Epithelial cell of esophagus (primary cell): ENCODE measurements at places on chromosomes 7 and 10.

DNA sequence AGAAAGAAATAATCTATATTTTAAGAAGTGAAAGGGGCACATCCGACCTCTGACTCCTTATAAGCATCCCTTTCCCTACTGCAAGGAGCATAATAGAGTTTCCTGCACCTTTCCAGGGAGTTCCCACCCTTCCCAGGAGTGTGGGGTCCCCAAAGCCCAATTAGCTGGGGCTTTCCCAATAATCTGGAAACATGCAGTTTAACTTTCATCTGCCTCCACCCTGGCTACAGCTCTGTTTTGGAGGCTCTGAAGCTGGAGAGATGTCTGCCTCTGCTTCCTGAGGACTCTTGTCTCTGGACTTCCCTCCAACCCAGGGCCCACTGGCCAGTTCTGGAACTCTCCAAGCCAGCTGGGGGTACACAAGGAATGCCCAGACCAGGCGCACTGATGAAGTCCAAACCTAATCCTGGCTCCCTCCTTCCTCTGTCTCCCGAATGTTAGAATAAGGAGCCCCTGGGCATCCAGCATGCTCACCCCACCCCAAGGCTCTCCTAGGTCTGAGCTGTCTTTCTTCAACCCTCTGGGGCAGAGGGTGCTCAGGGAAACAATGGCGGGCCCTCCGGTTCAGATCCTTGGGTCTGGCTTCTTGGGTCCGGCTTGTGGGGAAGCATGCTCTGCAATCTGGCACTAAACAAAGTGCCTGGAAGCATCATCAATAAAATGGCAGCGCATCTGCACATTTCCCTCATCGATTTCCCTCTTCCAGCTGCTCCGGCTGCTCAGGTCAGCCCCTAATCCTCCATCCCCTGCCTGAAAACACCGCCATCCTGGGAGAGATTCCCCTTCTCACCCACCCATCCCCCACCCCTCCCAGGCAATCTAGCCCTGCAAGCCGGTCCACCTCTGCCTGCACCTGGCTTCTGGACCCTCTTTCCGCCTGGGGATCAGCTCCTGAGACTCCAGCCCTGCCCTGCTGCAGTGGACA lies 13.3 kb downstream of the HOXA4 start:
- DNase-seq, result no peak

DNA sequence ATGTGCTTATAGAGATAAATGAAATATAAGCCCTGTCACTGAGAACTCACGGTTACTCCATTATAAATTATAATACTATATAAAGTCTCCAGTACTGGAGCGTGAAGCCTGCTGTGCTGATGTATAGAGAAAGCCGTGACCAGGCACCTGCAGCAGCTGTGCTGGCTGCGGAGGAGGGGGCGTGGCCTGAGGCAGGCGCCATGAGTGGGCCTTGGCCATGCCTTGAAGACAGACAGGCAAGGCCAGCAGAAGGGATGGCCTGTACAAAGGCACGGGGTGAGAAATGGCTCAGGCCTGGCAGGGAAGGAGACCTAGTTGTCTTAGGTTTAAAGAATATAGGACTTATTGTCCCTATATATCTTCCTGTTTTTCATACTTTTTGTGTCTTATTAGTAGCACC lies 218.5 kb upstream of the STK17A start:
- DNase-seq, result no peak

GRCh38 chr10:67259319-67259929 lies 333.6 kb downstream of the LRRTM3 start:
- DNase-seq, result no peak

DNA sequence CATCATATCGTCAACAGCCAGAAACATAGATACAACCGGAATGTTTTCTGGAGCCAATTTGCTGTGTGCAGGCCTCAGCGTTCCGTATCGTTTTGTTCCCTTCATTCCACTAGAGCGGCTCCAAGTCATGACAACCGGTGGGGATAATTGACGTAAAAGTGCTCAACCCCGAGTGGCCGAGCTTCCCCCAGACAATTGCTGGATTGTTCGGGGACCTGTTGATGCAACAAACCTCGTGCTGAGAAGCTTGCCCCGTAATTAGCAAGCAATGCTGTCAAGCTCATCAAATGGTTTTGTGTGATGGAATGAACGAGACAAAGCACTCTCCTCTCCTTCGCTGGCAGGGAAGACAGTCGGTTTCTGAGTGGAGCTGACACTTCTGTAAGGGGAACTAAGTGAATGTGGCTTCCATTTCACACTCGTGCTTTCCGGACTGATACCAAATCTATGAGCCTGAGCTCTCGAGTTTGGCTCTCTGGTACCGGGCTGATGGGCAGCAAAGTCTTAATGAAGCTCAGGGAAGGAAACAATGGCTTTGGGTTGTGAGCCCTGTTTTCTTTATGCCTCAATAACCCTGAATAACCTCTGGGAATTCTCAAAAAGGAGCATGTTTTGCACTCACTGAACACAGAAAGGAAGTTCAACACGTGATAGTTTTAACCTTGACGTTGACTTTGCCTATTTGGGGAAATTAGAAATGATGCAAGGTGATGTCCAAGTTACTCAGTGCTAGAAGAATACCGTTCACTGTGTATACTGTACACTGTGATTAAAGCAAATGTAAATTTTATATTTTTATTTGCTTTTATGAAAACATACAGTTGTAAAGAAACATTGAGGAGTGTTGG lies 220.5 kb downstream of the BAMBI start:
- no peak for DNase-seq

DNA sequence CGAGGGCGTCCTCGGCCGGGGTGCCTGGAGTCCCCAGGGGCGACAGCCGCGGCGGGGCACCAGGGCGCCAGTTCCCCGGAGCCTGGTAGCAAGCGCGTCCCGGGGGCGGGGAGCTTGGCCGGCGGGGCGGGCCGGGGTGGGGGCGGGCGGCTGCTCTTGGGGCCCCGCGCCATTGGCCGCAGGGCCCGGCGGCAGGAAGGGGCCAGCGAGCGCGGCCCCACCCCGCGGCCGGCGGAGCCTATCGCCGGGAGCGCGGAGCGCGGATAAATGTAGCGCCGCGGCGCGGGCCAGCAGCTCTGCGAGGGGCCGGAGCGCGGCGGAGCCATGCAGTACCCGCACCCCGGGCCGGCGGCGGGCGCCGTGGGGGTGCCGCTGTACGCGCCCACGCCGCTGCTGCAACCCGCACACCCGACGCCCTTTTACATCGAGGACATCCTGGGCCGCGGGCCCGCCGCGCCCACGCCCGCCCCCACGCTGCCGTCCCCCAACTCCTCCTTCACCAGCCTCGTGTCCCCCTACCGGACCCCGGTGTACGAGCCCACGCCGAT lies at the start of gene HHEX:
Gene HHEX (plus strand): TSS at position 293 of the 548 bp plus-strand sequence. CDS start 32 bp downstream, at position 325.
- DNase-seq, result peak; percentile 69

DNA sequence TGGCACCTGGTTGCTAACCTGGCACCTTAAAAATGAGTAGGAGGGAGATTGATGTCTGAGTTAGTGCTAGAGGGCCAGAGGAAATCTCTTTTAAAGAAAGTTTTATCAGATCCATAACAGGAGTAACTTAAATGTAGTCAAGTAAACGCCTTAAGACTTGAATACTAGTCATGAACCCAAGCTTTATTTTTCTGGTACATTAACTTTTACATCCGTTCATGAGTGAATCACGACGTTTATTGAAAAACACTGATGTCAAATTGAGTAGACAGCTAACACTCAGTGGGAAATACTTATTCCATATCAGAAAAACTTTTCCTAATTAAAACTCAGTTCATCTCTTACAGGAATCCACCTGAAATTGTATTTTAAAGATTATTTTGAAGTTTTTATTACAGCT lies 6.9 kb upstream of the LAMB1 start:
- no peak for DNase-seq

DNA sequence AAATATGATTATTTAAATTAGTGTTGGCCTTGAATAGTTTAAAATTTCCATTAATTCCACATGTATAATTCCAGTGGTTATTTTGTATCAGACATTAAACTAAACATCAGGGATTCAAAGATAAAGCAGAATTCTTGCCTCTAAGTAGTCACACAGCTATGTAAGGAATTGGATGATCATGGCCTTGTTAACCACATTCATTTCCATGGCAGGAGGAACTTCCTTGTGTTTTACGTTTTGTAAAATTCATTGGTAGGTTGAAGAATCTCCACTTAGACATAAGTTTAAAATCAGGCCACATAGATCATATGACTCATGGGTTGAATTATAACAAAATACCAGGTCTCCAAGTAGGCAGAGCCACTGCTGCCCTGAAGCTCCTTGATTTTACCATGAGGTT lies 289.7 kb downstream of the PLXDC2 start:
- DNase-seq, result no peak

- DNase-seq, result no peak
Measured at GRCh38 chr7:105853931-105854419, 22.4 kb downstream of the ATXN7L1 start.

GRCh38 chr10:21989453-21990154 lies 13.9 kb downstream of the DNAJC1 start:
- peak; percentile 63 for DNase-seq

GRCh38 chr10:124071141-124071540 lies 22.3 kb downstream of the CHST15 start:
- DNase-seq, result no peak

- DNase-seq, result no peak
Measured at GRCh38 chr7:155834486-155835048, 22.3 kb upstream of the SHH start.

- no peak for DNase-seq
Measured at GRCh38 chr10:8428654-8429053, 374.2 kb downstream of the GATA3 start.

GRCh38 chr10:61992671-61993668 lies 91.5 kb downstream of the ARID5B start:
- DNase-seq, result peak; percentile 89

GRCh38 chr7:139562491-139562890 lies 39.0 kb downstream of the CLEC2L start:
- no peak for DNase-seq

GRCh38 chr10:77529050-77529576 lies 108.5 kb downstream of the KCNMA1 start:
- DNase-seq, result no peak

DNA sequence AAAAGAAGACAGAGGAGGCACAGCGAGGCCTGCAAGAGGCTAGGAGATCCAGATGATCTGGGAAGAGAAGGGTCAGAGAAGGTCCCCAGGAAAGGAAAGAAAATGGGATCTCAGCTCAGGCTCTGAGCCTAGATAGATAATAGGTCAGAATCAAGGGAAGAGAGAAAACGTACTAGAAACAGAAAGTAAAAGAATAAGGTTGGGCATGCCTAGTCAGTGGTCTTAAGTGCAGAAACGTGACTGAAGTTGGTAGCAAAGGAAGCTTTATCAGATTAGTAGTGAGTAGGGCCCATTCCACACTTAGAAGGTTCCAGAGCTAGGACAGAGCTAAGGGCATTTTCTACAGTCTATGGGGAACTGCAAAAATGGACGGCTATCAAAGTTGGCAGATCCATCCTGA lies 84.8 kb upstream of the ASAH2 start:
- DNase-seq, result no peak

DNA sequence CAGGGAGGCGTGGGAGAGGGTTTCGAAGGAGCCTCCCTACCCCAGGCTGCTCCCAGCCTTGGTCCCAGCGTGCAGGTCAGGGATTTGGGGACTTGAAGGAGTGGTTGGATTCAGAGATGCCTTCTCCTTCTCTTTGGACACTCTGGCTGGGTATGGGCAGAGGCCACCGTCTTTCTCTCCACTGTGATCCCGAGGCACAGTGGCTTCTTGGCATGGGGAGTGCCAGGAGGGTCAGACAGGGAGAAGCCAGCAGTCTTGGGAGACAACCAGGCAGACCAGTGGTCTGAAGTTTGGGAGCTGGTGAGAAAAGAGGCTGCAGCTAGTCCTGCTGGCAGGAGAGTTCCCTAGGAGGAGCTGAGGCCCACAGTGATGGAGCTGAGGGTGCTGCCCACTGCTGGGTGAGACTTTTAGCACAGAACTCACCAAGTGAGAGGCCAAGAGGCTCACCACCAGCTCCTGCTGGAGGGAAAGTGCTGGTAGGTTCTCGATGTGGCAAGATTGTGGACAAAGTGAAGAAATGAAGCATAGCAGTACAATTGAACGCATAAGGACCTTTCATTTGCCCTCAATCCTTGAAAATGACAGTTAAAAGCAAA lies 35.2 kb upstream of the WDFY4 start:
- no peak for DNase-seq

DNA sequence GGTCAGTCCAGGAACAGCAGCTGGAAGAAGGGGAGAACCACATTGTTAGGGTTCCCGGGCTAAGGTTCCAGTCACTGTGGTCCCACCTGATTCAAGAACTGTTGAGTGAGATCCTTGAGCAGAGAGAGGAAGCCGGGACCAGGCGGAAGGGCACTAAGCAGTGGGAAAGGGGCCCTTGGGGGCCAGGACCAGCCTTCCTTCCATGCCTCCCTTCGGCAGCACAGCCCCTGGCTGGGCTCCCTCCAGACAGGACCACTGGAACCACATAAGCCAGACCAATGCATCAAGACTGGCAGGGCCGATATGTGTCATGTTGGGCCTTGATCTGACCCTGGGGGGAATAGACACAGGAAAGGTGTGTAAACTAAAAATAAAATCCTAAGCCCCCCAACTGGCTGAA lies 103.9 kb downstream of the STRA8 start:
- no peak for DNase-seq

GRCh38 chr10:104288355-104288754 lies 19.4 kb downstream of the GSTO2 start:
- no peak for DNase-seq

DNA sequence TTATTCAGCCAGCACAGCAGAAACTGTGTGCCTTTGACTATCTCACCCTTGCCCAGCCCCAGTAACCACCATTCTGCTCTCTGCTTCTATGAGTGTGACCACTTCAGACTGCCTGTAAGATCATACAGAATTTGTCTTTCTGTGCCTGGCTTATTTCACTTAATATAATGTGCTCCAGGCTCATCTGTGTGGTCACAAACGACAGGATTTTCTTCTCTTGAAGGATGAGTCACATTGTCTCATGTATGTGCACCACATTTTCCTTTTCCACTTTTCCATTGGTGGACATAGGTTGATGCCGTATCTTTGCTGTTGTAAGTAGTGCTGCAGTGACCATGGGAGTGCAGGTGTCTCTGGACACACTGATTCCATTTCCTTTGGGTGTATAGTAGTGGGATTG lies 122.5 kb upstream of the LANCL2 start:
- peak; percentile 47 for DNase-seq

DNA sequence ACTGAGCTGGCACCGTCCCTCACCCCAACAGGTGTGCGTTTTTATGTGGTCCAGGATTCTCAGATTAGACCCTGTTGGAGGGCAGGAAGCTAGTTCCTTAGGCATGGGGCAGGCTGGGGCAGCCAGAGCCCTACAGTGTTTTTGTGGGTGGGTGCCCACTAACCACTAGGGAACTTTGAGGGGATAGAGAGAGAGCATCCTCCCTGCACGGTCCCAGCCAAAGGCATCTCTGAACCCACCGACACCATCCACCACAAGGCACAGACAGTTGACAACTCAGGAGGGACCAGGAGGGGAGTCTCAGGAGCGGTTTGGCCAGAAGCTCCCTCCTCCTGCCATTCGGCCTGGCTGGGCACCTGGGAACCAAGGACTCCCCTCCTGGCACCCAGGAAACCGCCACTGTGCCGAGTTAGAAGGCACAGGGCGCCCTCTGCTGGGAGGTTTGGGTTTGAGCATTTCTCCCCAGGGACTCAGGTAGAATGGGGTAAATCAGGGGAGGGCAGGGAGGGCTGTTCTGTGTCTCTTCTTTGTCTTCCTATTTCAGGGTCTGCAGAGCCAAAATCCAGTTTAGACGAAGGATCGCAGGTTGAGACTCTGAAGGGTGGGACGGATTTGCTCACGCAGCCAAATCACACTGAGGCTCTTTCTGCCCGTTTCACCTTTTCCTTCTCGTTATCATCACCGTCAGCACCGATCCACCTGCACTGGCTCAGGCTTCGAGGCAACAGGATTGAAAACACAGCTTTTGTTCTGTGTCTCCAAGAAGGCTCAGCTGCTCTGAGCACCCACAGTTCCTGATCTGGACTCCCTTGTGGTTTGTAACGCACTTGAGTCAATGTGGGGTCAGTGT lies 84.8 kb upstream of the COL13A1 start:
- DNase-seq, result peak; percentile 66

GRCh38 chr7:36775061-36775620 lies 50.8 kb upstream of the AOAH start:
- no peak for DNase-seq
